B cell (primary cell): ENCODE measurements at places on chromosomes 16 and 17. TPM values are rescaled to one million over a fixed set of nuclear protein-coding genes. Genes with fewer than 3 reads are reported as not detected.
A peak's percentile ranks its signal among the peaks of the same experiment; 100 is the strongest.

DNA sequence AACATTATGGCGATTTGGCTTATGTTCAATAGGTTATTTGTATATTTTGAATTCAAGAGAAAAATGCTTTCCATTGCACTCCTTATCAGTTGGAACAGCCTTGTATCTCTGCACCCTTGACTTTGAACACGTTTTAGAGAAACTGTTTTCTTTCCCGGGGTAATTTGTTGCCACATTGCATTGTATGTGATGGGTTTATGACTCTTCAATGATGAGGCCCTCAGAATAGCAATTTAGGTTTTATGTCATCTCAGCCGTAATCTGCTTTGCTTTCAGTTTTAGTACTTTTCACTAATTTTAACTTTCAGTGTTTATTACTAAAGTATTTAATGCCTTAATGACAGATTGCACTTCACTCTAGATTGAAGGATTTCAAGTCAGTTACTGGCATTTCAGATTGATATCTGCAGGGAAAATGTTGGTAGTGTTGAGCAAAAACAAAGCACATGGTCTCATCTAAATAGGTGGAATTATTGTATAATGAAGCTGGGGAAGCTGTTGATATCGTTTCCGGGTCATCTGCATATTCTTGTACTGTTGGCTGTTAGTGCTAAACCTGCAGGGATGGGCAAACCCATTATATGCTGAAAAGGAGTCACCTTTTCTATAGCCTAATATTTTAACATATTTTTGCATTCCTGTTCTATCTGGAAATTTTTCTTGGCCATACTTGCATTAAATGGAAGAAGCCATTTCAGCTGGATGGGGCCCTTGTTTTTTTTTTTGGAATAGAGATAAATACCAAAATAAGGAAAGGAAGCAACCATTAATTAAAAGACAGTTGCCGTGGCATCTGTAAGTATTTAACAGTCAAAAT lies 2.0 kb downstream of the LUC7L3 start:
- H3K4me1 ChIP-seq: peaks cover 39% of the 10 kb centered on the region
- H3K4me3 ChIP-seq: peak overlapping the region; percentile 97
- DNase-seq: peak; percentile 27
- H3K27ac ChIP-seq: no peak overlapping the region
- H3K27me3 ChIP-seq: no peaks in the 10 kb centered on the region
- peaks cover 1% of the 10 kb centered on the region for H3K36me3 ChIP-seq

DNA sequence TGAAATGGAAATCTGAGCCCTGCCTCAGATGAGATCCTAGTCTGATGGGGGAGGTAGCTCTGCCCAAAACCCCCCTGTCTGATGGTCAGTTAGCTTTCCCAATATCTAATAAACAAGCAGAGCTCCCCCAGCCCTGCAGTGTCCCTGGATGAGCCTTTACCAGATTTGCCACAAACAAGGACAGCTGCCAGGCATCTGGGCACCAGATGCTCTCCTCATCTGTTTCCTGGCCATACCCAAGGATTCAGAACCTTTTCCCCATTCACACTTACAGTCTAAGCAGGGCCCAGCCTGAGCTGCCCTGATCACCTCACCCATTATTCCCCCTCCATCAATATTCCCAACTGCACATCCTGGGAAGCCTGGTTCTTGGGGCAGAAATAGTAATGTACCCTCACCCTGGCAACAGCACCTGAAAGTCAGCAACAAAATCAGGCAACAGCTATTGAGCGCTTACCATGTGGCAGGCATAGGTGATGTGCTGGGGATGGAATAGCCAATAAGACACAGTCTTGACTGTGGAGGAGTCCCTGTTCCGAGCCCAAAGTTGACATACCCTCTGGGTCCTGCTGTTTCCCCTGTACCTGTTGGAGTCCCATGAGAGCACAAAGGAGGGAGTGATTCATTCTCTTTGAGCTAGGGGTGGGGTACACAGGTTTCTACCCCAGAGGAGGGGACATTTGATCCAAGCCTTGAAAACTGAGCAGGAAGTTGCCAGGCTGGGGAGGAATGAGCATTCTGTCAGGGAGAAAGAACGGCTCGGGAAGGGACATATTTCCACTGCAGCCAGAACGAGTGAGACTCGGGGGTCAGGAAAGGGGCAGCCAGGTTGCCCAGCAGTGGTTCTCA lies 147.4 kb downstream of the TMEM132E start:
- no peaks in the 10 kb centered on the region for H3K36me3 ChIP-seq
- H3K27ac ChIP-seq: no peak overlapping the region
- no peaks in the 10 kb centered on the region for H3K27me3 ChIP-seq
- DNase-seq: no peak
- H3K4me1 ChIP-seq: no peaks in the 10 kb centered on the region

GRCh38 chr17:77535892-77536291 lies 395.1 kb downstream of the SEC14L1 start:
- H3K27me3 ChIP-seq: no peaks in the 10 kb centered on the region
- no peak overlapping the region for H3K27ac ChIP-seq
- DNase-seq: no peak
- H3K4me1 ChIP-seq: no peaks in the 10 kb centered on the region
- no peaks in the 10 kb centered on the region for H3K36me3 ChIP-seq
- no peak overlapping the region for H3K4me3 ChIP-seq

GRCh38 chr17:44304651-44305050 lies 3.8 kb upstream of the RUNDC3A start:
- H3K4me3 ChIP-seq: no peak overlapping the region
- H3K36me3 ChIP-seq: no peaks in the 10 kb centered on the region
- peaks cover 20% of the 10 kb centered on the region for H3K4me1 ChIP-seq
- DNase-seq: no peak
- H3K27ac ChIP-seq: no peak overlapping the region

DNA sequence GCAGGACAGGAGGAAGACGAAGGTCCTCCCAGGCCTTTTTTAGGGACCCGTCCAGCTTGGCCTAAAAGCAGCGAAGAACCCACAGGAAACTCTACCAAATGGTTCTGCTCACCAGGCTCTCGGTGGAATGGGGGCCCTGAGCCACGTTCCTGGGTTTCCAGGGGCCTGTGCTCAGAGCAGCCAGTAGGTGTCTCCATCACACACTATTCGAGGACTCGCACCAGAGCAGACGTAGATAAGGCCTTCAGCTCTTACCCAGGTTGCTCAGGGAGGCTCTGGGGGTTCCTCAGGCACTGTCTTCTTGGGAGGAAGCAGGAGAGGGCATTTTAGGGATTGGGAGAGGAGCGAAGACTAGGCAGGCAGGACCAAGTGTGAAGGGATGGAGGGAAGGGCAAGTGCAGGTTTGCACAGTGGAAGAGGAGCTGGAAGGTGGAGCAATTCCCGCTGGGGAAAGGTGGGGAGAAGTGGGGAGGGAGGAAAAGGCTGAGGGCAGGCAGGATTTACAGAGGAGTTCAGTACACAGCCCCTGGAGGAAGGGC lies 157.1 kb downstream of the RGS9 start:
- no peak overlapping the region for H3K27ac ChIP-seq
- H3K36me3 ChIP-seq: no peaks in the 10 kb centered on the region
- no peaks in the 10 kb centered on the region for H3K4me1 ChIP-seq
- no peak overlapping the region for H3K4me3 ChIP-seq

DNA sequence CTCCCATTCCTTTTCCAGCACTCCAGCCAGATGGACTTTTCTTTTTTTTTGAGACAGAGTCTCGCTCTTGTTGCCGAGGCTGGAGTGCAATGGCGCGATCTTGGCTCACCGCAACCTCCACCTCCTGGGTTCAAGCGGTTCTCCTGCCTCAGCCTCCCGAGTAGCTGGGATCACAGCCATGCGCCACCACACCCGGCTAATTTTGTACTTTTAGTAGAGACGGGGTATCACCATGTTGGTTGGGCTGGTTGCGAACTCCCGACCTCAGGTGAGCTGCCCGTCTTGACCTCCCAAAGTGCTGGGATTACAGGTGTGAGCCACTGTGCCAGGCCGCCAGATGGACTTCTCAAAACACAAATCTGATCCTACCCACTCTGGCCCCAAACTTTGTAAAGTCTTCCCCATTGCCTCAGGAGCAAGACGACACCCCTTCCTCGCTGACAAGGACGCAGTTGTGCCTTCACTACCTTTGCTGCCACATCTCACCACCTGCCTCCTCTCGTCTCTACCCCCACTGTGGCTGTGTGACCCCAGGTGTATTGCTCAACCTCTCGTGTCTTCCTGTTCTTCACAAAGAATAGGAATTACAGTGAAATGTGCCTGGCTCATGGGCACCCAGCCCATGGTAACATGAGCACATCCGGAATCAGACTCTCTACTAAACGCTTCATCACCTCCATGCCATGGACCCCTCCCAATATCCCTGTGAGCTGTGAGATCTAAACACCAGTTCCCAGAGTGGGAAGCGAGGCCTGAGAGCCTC lies 3.7 kb upstream of the BANP start:
- no peaks in the 10 kb centered on the region for H3K27me3 ChIP-seq
- H3K4me3 ChIP-seq: peak overlapping the region; percentile 28
- peaks cover 42% of the 10 kb centered on the region for H3K4me1 ChIP-seq
- H3K27ac ChIP-seq: peak overlapping the region; percentile 67
- H3K36me3 ChIP-seq: no peaks in the 10 kb centered on the region

- H3K27me3 ChIP-seq: no peaks in the 10 kb centered on the region
- H3K36me3 ChIP-seq: no peaks in the 10 kb centered on the region
- H3K27ac ChIP-seq: no peak overlapping the region
- H3K4me3 ChIP-seq: no peak overlapping the region
- peaks cover 4% of the 10 kb centered on the region for H3K4me1 ChIP-seq
Measured at GRCh38 chr16:795580-796229, 4.8 kb downstream of the GNG13 start.

The PARD6A gene
- polyA plus RNA-seq: 7.9 and 15.9 TPM in 2 replicates

The IRX3 gene
- polyA plus RNA-seq: not detected in 2 replicates

The CDH8 gene
- polyA plus RNA-seq: not detected in 2 replicates

The TBC1D3D gene
- 0.33 and 29.1 TPM in 2 replicates for polyA plus RNA-seq

The AGRP gene
- polyA plus RNA-seq: not detected in 2 replicates
